Right ventricle myocardium inferior (tissue), 1 donor: ENCODE measurements at places on chromosomes 5 and 9. TPM values are rescaled to one million over a fixed set of nuclear protein-coding genes. Genes with fewer than 3 reads are reported as not detected.

DNA sequence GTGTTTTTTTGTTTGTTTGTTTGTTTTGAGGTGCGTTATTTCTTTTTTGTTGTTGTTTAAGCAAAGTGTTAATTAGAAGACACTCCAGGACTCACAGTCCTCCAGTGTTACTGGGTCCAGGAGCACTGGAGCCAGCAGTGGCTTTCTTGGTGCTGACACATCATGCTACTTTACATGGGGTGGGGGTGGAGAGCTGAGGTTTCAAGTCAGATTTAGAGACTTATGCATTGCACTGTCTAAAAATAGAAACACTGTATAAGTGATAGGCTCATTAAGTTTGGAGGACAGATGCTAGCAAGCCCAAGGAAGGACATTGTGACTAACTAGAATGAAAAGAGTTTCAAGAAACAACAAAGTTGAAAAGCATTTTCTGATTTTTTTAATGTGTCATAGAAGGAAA is 2209.2 kb downstream of the MAT2B start:
- DNase-seq, result no peak

DNA sequence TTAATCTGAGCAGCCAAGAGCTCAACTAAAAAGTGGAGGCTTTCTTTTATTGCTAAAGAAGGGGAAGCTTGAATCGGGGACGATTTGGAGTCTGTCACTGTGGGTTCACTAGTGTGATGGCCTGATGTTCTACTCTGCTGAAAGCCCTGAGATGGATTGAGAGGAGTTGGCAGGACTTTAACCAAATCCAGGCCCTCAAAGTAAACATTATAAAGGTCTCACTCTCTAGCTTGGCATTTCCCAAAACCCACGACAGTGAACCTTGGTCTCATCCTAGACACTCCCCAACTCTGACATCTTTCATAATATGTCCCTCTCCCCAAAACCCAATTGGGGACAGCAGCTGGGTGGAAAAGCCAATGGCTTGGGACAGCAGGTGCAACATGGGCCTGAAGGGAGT is 32.7 kb downstream of the TMOD1 start:
- no peak for DNase-seq

GRCh38 chr9:347667-348292 is 133.1 kb downstream of the DOCK8 start:
- no peak for DNase-seq

- DNase-seq, result no peak
Observed at GRCh38 chr9:105329719-105330062, 85.2 kb downstream of the SLC44A1 start.

- DNase-seq, result no peak
Observed at GRCh38 chr5:58722160-58722559, 139.3 kb downstream of the RAB3C start.

GRCh38 chr5:34591723-34592122 is 64.4 kb upstream of the RAI14 start:
- DNase-seq, result no peak

ACTBL2 gene
- total RNA-seq, result not detected

DNA sequence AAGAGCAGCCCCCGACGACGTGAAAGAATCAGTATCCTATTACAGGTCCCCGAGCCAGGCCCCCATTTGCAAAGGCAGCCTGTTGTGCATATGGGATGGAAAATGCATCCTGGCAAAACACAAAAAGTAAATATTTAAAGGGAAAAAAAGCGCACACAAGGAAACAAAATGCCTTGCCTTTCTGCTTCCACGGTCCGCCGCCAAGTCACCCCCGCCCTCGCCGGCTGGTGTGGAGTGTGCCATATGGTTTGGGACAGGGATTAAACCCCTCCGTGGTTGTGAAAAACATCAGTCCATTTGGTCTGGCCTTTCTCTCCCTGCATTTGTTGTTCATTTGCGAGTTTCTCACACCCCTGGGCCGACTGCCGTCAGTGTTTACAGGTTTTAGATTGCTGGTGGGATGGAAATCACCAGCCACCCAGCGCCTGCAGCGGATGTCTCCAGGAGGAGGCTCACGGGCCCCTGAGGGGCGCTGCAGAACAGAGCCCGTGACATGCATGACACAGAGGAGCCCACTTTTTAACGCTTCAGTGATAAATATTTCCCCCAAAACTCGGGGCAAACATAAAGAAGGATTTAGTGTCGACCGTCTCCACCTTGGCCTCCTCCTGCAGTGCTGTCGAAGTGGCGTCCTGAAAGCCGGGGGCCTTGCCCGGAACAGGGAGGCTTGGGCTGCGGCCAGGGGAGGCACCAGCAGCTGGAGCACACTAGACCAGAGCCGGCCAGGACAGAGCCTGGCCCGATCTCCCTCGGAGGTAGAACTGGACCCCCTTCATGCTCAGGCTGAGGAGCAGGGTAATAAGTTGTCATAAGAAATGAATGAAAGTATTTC is 161.5 kb downstream of the HSD17B3 start:
- no peak for DNase-seq

GRCh38 chr5:61168951-61169350 is 6.7 kb upstream of the SMIM15 start:
- no peak for DNase-seq

DNA sequence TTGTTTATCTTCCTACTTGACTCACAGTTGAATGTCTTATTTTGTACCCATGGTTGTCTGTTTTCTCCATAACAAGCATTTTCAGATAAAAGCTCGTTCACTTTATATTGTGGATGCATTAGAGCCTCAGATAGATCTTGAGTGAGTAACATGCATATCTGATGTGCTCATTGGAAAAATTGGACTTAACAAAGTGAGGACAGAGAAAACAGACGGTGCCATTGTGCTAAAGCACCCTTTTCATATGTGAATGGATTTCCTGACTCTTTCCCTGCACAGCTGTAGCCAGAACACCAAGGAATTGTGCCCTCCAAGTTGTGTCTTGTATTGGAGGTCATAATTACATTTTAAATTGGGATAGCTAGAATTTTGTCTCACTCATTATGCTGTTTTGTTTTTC is 325.8 kb upstream of the MEF2C start:
- DNase-seq, result no peak

- DNase-seq, result no peak
Observed at GRCh38 chr9:78118742-78119473, 87.3 kb upstream of the GNAQ start.

TPPP gene
- total RNA-seq, result 34.5 TPM

DNA sequence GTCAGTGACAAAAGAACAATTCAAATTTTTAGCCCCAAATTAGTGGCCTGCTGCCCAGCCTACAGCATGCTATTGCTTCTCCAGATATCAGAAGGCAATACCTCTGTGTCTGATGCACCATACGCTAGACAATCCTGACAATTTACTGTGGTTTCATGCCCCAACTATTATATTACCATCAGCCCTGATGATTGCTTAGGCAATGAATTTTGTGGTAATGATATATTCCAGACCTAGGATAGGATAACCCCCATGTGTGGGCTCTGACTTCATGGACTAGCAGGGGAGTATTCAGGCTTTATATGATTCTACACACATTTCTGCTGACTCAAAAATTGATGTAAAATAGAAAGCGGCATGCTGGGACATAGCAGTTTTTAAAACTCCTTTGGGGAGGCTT is 168.7 kb upstream of the FST start:
- DNase-seq, result no peak

MARCOL gene
- total RNA-seq, result not detected
